Activated T-cell treated with anti-CD3 and anti-CD28 coated beads for 48 hours (primary cell): ENCODE measurements at places on chromosomes 16 and 17.
A peak's percentile ranks its signal among the peaks of the same experiment; 100 is the strongest.

DNA sequence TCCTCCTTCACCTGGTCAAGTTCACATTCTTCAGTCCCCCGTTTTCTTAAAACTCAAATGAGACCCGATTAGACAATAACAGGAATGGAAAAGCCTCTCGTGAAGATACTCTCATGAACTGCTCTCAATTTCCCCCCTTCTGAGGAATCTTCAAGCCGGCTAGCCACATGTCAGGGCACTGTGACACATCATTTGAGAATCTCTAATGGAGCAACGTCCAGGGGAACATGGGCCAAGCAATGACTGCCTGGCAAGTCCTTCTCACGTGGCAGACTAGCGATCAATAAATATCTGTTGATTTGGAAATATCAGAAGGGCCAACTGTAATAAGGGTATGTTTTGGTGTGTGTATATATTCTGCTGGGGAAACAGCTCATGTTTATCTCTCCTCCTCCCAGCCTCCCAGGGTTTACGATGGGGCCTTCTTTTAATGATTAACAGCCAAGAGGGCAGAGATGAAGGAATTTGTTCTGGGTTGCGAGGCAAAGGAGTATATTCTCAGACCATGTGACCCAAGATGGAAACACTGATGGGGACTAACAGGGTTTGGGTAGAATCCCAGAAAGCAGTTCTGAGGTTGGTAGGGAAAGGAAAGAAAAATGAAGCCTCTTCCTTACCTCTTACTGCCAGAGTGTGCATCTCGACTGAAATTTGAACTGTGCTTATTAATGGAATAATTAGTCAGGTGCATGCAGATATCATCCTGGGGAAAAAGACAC, 21.4 kb downstream of the TTLL6 start:
- no peak for DNase-seq

DNA sequence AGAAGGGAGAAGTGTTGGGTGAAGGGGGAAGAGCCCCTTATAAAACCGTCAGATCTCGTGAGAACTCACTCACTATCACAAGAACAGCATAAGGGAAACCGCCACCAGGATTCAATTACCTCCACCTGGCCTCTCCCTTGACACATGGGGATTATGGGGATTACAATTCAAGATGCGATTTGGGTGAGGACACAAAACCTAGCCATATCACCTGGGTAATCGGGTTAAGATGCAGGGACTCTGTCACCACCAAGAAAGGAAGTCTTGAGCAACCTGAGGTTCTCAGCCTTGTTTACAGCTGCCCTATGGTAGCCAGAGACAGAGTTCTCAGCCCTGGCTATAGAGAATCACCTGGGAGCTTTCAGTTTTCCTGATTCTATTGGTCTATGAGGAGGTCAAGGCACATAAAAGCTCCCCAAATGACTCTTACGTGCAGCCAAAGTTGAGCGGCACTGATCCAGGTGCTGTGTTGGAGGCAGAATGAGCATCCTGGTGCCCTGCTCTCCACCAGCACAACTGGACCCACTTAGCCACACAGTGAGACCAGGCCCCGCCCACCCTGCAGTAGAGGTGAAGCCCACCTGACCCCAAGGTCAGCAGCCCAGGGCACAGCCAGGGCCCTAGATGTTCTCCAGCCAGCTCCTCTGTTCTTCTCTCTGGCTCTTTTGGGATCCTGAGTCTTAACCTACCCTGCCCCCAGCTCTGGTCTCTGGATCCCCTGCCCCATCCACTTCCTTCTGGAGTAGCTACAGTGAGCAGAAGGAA, 138.5 kb upstream of the CDH5 start:
- DNase-seq: no peak

GRCh38 chr17:74785096-74785980, 9.2 kb upstream of the NAT9 start:
- peak; percentile 33 for DNase-seq

GRCh38 chr17:67481808-67482207, 104.7 kb downstream of the PITPNC1 start:
- DNase-seq: no peak

GRCh38 chr16:66264311-66265047, 102.0 kb upstream of the CDH5 start:
- DNase-seq: no peak

DNA sequence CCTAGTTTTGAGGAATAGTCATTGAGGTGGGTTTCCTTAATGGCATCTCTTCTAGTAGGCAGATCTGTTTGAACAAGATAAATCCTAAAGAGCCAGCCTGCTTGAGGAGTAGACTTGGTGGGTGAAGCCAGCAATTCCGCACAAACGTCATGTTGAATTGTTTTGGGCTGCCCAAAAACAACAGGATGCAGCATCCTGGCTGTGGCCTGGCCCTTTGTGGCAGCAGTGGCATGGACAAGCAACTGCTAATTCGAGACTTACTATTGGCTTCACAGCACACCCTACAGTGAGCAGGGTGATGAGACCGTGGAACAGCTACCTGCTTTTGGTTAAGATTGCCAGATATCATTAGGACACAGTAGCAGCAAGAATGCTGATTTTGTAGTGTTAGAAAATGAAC, 9.3 kb upstream of the VPS4A start:
- DNase-seq: no peak

DNA sequence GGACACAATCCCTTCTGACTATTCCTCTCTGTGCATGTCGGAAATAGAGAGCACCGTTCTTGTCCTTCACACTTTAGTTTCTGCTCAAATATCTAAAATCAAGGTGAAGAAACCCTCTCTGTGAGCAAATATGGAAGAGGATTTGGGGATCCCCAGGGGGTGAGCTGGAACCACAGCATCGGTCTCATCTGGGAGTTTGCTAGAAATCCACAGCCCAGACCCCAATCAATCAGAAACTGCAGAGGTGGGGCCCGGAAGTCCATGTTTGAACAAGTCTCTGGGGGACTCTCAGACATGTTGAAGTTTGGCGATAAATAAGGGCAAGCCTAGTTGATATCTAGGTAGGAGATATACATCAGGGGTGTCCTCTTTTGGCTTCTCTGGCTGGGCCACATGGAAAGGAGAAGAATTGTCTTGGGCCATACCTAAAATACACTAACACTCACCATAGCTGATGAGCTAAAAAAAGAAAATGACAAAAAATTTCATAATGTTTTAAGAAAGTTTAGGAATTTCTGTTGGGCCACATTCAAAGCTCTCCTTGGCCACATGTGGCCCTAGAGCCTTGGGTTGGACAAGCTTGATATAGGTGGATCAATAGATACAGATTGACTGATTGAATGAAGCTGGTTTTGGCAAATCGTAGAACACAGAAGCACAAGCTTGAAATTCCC, 168.0 kb upstream of the FOXF1 start:
- no peak for DNase-seq

DNA sequence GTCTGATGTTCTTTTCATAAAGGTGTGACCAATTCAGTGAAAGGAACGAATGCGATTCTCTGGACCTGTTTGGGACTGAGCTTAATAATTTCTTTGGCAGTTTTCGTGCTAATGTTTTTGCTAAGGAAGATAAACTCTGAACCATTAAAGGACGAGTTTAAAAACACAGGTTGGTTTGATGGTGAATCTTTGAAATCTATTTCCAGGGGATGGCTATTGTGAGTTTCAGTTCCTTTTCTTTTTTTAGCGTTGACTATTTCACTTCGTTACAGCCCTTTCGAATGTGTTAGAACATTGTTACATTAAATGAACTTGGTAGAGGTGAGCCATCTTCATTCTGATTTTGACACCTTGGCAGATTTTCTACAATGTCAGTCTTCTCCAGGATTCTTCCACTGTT, 1.2 kb downstream of the TNFRSF17 start:
- no peak for DNase-seq

- no peak for DNase-seq
Observed at GRCh38 chr17:78252111-78252634, 20.7 kb downstream of the TMEM235 start.

DNA sequence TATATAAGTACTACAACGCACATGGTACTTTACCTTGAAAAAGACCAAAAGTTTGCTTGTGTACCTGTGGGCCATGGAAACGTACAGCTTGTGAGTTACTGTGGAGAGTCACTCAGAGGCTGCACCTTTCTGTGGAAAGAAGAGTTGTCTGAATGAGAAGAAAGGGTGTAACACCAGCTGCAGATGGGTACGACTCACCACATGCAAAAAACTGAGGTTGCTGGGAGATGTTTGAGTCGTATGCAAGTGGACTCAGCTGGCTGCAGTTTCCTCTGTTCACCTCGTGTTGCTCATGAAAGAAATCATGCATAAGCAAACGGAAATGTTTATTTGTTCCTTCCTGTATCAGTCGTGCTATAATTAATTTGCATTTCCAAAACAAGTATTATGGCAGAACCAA, 22.4 kb upstream of the DYNLRB2 start:
- no peak for DNase-seq

DNA sequence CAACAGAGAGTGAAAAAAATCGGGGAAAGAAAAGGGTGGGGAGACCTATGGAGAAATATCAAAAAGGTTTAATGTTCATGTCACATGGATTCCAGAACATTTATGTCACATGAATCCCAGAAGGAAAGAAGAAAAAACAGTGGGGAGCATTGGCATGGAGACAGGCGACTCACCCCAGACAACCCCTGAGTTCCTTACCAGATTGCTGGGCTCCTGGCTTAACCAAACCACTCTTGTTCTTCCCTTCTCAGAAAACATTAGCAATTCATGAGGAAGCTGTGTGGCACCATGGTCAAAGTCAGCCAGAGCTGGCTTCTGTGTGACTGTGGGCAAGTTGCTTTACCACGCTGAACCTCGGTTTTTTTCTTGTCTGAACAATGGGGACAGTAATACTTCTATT, 49.6 kb upstream of the CLEC19A start:
- no peak for DNase-seq

- DNase-seq: peak; percentile 49
Observed at GRCh38 chr17:59521465-59522126, 43.8 kb upstream of the DHX40 start.
